ENCODE measurements at places on chromosomes 13 and 19.

DNA sequence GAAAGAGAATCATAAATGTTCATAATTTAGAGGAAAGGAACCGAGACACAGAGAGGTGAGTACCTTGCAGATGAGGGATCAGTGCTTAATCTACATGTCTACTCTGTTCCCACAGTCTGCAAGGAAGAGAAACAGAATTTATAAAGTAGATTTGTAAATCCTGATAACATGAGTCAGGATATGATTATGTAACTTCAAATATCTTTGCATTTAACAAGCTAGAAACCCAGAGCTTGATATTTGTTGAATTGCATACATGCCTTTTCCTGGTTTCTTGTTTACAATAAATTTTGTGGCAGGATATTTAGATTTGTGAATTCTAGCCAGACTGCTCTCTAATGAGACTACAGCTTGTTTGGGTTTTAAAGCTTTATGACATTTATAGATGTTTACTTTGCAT is 219.2 kb downstream of the ENOX1 start:
- DNase-seq, result no peak

GRCh38 chr13:32894589-32895001 is 121.6 kb upstream of the KL start:
- no peak for DNase-seq

- DNase-seq, result no peak
Measured at GRCh38 chr19:45778010-45778661, 4.2 kb downstream of the DMPK start.

GRCh38 chr19:16358456-16358855 is 33.8 kb downstream of the KLF2 start:
- DNase-seq, result no peak

- peak; percentile 52 for DNase-seq
Measured at GRCh38 chr13:110593430-110594130, 21.8 kb upstream of the NAXD start.

- no peak for DNase-seq
Measured at GRCh38 chr13:25440061-25440460, 68.3 kb downstream of the ATP8A2 start.

GRCh38 chr13:30739761-30740642 is 4.7 kb downstream of the ALOX5AP start:
- no peak for DNase-seq

GRCh38 chr13:98303858-98304257 is 126.8 kb upstream of the RNF113B start:
- DNase-seq, result no peak

GRCh38 chr13:84279166-84279565 is 396.9 kb upstream of the SLITRK1 start:
- DNase-seq, result no peak

GRCh38 chr19:56988299-56988698 is 131.5 kb upstream of the USP29 start:
- DNase-seq, result no peak

GRCh38 chr13:106685143-106685542 is 117.2 kb upstream of the ARGLU1 start:
- DNase-seq, result no peak

DNA sequence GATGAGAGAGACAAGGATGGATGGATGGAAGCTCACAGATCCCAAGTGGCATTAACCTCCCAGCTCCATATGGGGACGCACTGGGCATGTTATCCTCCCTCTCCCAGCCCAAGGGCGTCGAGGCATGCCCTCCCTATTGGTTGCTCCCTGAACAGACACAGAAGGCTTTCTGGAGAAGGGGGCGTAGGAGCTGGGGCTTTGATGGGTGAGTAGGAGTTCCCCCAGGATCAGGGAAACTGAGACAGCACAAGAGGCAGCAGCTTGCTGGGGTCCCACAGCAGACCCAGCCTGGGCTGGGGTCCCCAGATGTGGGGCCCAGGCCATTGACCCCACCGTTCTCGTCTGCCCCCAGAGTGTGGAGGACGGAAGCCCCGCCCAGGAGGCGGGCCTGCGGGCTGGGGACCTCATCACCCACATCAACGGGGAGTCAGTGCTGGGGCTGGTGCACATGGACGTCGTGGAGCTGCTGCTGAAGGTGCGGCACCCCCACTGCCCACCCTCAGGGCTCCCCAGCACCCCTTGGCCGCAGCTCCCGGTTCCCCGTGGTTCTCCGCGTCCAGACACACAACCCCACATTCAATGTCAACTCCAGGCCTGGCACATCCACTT is 7.5 kb upstream of the PIK3R2 start:
- DNase-seq, result no peak

DNA sequence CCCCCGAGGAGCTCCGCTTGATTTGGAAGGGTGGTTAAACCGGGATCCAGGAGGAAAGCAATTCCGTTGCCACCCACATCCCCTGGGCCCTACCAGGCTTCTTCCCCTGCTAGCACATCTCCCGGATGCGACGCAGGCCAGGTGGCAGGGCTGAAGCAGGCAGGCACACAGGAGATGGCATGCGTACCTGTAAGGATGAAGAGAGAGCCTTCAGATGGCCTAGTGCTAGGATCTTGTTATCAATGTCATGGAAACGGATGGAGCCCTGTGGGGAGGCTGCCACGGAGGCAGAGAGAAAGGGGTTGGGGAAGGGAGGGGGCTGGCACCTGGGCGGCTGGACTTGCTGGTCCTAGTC is 8.5 kb upstream of the SOX1 start:
- DNase-seq, result no peak

GRCh38 chr13:32278426-32278825 is 36.7 kb downstream of the ZAR1L start:
- DNase-seq, result no peak
